ENCODE measurements at places on chromosomes 12 and 14.

GRCh38 chr12:113479590-113480335, 8.1 kb upstream of the LHX5 start:
- DNase-seq = peak; percentile 35

GRCh38 chr12:89059056-89059455, 293.2 kb downstream of the DUSP6 start:
- DNase-seq = no peak

GRCh38 chr12:43069768-43070221, 480.2 kb upstream of the PRICKLE1 start:
- DNase-seq = no peak

DNA sequence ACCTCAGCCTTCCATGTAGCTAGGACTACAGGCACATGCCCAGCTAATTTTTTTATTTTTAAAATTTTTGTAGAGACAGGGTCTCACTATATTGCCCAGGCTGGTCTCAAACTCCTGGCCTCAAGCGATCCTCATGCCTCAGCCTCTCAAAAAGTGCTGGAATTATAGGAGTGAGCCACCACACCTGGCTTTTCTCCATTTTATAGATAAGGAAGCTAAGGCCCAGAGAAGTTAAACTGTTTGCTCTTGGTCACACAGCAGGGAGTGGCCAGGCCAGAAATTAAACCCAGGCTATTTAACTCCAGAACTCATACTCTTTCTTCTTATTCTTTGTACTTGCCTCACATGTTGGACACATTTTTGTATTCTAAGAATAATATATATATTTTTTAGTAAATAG, 16.5 kb downstream of the UBE3B start:
- DNase-seq = no peak

GRCh38 chr12:104204690-104205480, 10.7 kb upstream of the TXNRD1 start:
- no peak for DNase-seq

- DNase-seq = no peak
These were observed 10.1 kb upstream of the NR2C1 start for GRCh38 chr12:95083471-95083870.

DNA sequence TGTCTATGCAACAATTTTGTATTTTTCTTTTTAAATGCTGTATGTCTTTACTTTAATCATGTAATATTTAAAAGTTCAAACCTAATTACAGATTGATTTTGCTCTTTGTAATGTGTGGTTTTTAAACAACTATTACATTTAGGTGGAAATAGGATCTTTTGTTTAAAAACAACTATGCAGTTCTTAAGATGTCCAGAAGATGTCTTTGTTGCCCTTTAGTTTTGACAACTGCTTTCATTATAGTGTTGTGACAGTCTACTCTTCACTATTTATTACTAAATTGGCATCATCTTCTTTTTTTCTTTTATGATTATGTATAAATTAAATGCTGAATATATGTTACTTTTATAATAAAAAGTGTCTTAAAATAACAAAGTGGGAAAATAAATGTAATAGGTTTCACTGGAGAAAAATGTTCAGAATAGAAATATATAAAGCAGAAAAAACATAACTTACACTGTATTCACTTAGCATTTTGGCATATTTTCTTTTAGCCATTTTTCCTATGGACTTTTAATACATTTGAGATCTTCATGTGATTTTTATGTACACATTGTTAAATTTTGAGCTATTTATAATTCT, 27.1 kb upstream of the PCNX4 start:
- DNase-seq = no peak

DNA sequence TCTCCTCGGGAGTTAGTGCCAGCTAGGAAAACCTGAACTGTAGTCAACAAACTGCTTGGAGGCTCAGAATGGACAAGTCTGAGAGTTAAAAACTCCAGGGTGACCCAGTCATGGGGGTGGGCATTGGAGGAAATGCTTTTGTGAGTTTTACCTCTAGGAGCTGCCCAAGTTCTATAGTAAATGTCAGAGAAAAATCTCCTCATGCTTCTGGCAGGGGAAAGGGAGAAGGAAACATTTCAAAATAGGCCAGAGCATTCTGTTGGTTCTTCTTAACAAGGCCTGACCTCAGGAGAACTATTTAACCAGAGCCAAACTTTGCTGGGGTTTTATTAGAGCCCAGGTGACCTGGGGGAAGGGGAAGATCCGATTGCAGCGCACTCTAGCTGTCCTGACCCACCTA, 12.3 kb downstream of the NINJ2 start:
- DNase-seq = no peak

DNA sequence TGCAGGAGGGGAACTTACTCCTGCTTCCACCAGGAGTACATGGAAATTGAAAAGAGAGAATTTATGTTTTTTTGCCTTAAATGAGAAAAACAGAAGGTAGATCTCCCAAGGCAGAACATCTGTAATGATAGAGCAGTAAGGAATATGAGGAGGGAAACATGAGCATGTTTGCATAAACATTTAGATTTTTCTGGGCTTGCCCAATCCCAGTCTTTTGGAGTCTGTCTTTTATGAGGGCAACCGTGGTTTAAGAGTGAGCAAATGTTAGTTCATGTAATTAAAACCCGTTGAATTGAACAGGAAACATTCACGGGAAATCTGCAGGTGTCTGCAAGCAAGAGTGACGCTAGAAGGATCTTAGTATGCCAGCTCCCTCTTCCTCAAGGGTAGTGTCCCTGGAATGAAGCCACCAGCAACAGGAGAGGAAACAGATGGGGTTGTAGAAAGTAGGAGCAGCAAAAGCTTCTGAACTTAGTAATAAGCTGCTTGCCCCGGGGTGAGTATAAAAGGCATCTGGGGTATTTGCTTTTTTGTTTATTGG, 79.3 kb downstream of the ARF6 start:
- no peak for DNase-seq

GRCh38 chr12:38399711-38400206, 83.2 kb downstream of the ALG10B start:
- DNase-seq = no peak

GRCh38 chr12:103802586-103802886, 38.5 kb downstream of the NT5DC3 start:
- no peak for DNase-seq

DNA sequence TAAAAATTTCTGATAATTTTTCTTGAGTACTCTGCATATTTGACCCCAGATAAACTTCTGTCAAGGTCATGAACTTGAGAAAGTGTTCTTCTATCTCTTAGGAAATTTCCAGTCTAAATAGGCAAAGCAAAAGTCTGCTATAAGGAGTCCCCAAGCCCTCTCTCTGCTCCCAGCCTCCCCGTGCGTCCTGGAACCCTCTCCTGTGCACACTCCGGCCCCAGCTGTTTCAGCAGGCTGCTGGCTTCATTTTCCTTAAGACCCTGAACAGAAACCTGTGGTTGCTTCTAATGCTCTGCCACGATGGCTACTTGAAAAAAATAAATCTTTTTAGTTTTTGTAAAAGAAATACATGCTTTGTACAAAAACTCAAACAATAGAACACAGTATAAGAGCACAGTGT, 14.7 kb downstream of the KRT2 start:
- DNase-seq = no peak

DNA sequence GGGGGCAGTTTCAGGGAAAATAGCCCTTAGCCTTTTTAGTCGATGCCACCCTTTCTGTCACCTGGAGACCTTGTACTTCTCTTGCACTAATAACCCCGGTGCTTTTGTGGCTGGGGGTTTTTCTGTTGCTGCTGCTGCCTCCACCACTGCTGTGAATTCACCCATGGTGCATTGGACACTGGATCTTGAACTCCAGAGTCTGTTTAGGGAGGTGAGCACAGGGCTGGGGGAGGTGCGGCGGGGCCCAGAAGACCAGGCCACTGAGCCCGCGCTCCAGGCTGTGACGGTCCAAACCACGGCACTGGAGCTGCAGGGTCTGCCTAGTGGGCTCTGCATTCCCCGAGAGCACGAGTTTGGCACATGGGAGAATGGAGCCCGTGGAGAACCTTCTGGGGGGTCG, 100.6 kb downstream of the NINJ2 start:
- DNase-seq = no peak

DNA sequence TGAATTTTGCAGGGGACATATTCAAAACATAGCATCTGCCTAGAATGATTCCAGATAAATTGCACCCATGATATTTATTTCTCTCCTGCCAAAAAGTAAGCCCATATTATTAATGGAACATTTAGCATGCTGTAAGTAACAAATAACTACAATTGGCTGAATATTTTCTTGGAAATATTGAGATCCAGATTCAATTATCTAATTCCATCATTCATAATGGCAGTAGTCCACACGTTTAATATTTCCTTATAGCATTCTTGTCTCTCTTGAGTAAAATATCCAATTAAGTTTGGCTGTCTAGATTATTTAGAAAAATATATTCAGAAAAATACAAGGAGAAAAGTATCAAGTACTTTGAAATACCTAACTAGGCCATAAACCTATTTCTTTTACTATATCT, 157.5 kb downstream of the FLRT2 start:
- DNase-seq = no peak

DNA sequence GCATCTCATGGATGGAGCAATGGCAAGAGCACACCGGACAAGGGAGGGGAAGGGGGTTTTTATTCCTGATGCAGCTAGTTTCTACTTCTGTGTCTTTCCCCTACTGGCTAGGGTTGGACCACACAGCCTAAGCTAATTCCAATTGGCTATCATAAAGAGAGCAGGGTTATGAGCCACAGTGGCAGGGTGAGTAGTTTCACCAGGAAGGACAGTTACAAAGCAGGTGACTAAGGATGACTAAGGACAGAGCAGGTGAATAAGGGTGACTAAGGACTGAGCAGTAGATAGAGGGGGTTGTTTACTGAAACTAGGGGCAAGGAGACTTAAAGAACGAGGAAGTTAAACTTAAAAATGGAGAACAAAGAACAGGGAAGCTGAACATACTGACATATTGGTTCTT, 321.4 kb upstream of the SEL1L start:
- DNase-seq = no peak

DNA sequence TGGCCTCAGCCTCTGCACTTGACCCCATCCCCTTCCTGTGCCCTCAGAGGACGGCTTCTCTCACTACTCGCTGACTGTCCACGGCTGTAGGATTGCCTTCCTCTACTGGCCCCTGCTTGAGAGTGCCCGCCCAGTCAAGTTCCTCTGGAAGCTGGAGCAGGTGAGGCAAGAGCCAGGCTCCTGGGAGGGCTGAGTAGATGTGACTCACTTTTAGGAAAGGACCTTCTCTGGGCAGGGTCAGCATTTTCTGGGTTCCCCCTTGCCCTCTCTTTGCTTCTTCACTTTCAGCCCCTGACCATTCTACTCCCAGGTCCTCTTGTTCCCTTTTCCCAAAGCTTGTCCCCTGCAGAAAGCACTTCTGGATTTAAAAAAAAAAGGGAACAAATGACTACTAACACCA, 7.7 kb downstream of the CLSTN3 start:
- DNase-seq = no peak

DNA sequence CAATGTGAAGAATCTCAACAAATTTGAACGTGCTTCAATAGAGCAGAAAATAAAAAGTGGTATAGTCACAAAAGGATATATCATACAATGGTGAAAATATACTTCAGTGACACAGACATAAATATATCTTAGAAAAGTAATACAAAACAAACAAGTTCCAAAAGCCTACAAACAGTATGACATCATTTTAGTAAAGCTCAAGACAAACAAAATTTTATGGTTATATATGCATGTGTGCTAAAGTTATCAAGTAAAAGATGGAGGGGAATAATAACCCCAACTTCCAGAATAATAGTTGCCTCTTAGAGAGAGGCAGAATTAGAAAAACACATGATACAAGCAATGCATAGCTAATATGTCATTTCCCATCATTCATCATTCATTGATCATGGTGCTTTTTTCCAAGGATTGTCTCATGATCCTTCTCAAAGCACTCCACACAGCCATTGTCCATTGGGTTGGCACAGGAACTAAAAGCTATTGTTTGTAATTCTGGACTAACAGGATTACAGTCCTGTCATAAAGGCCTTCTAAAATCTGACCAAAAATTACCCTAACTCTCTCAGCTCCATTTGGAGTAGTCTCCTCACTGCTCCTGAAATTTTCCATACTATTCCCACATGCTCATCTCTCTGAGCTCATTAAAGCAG, 59.5 kb downstream of the IFNG-AS1 start:
- DNase-seq = no peak

DNA sequence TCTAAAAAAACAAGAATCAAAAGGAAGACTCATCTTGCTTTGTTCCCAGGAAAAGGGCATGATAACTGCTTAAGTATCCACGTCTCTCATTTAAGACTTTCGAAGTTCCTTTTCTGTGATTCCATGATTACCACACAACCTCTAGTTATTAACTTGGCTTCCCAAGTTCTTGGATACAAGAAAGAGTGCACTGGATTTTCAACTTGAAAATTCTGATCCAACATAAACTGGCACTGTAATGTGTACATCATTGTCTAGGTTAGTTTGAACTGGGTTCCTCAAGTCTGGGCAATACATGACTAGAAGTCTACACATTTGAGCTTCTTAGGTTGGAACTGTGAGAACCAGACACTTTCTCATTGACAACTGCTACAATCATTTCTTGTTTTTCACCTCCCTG, 1.6 kb downstream of the KLHL28 start:
- no peak for DNase-seq

- no peak for DNase-seq
These were observed 20.0 kb downstream of the TMEM132C start for GRCh38 chr12:128286970-128287369.

- DNase-seq = no peak
These were observed 17.1 kb downstream of the SLC35F4 start for GRCh38 chr14:57848786-57849185.

DNA sequence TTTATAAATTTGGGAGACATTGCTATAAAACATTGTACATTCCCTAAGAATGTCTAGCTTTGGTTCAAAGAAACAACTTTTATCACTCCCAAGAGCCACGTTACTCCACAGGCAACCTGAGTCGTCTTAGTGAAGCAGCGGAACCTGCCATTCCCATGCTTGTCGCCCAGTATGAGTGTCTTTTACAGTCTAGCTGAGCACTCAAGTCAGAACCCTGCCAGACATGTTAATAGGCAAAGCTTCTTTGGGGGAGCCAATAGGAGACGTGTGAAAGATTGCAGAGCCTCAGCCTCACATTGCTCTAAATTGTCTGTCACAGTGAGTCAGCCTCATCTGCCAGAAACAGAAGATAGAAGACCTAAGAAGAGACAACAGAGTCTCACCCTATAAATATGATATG, 541.6 kb upstream of the FLRT2 start:
- no peak for DNase-seq

GRCh38 chr12:800401-800800, 48.0 kb downstream of the WNK1 start:
- DNase-seq = no peak

DNA sequence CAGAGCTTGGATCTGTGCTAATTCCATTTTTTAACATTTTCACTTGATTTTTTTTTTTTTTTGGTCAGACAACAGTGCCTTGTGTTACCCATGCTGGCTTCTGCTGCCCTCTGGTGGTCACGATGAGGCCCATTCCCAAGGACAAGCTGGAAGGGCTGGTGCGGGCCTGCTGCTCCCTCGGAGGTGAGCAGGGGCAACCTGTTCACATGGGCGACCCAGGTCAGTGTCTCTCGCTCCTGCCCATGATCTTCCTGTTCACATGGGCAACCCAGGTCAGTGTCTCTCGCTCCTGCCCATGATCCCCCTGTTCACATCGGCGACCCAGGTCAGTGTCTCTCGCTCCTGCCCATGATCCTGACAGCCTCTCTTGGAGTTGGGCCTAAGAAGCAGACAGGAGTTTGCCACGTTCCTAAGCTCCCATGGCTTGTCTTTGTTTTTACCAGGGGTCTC, 59.4 kb downstream of the DGLUCY start:
- peak; percentile 89 for DNase-seq

GRCh38 chr14:73789989-73790581, 61.5 kb upstream of the PTGR2 start:
- no peak for DNase-seq
